ENCODE measurements at places on chromosomes 2 and 18.

- DNase-seq: peak; percentile 94
Observed at GRCh38 chr2:18630941-18631340, 41.6 kb upstream of the NT5C1B start.

DNA sequence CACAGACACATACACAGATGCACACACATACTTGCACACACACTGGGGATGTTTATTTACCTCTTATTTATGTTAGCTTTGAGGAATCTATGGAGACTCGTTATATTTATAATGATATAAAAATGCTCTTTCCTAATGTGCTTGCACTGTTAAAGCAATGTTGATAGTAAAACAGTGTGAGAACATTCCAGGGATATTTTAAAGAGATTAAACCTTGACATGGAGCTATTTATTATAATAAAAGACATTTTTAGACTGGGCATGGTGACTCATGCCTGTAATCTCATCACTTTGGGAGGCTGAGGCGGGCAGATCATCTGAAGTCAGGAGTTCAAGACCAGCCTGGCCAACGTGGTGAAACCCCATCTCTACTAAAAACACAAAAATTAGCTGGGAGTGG is 557.3 kb upstream of the ZNF804A start:
- no peak for DNase-seq

GRCh38 chr2:214492152-214492551 is 81.3 kb downstream of the VWC2L start:
- peak; percentile 91 for DNase-seq

DNA sequence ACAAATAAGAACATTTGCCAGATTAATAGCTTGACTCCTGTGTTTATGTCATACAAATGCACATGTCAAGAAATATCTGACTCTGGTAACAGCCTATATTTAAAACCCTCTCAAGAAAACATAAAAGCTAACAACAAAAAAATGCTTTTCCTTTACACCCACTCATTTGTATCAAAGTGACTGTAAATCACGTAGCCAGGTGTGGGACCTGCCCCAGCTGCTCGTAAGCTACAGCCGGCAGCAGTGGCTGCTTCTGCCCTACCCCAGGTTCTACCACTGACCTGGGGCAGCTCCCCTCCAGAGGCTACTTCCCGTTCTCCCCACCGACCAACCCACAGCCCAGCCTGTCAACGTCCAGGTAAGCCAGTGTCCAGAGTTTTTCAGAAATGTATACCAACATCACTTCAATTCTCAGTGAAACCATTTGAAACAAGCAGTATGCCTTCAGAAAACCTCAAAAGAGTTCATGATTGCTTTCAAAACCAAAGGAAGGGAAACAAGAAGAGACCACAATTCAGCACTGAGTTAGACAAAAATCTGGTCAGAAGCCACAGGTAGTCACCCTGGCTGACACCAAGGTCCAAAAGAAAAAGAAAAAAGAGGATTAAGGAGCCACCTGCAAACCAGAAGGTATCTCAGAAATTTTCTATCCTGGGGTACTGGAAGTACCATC is 40.4 kb downstream of the KIDINS220 start:
- no peak for DNase-seq

- DNase-seq: no peak
Observed at GRCh38 chr2:117888897-117889296, 74.4 kb downstream of the DDX18 start.

- DNase-seq: no peak
Observed at GRCh38 chr2:46448641-46449040, 30.7 kb upstream of the TMEM247 start.

DNA sequence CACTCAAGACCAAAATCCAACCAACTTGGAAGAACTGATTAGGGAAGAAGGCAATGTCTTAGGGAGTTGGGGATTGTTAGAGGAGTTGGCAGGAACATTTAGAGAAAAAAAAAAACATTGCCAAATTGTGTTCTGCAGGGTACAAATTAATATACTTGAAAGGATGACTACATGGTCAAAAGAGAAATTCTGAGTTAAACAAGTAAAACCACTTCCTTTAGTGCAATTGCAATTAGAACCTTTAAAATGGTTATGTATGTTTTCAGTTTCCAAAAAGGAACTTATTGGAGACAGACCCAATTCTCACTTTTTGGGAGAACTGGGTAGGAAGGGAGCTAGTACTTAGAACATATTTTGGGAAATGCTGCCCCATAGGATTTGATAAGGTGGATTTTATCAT is 137.9 kb downstream of the GPD2 start:
- no peak for DNase-seq

- DNase-seq: no peak
Observed at GRCh38 chr2:194700726-194701125, 956.3 kb upstream of the SLC39A10 start.

- no peak for DNase-seq
Observed at GRCh38 chr2:240129311-240129710, 6.8 kb downstream of the COPS9 start.

GRCh38 chr2:70816726-70817125 is 3.7 kb downstream of the CLEC4F start:
- no peak for DNase-seq

GRCh38 chr18:48308755-48309575 is 100.2 kb downstream of the ZBTB7C start:
- DNase-seq: no peak

DNA sequence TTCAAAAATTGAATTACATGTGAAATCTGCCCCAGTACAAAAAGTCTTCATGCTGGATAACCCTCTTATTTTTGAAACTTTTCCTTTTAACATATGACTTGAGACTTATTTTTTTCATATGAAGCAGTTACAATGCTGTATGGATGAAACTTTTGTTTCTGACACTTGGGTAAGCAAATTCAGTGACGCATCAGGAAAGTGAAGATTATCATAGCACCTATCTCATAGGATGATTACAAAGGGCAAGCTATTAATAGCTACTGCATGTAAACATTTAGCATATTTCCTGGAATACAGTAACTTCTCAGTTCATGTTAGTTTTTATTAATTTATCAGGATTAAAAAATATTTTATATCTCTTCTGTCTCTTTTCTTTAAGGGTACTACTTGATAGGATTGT is 1109.2 kb downstream of the LRP1B start:
- DNase-seq: peak; percentile 58

DNA sequence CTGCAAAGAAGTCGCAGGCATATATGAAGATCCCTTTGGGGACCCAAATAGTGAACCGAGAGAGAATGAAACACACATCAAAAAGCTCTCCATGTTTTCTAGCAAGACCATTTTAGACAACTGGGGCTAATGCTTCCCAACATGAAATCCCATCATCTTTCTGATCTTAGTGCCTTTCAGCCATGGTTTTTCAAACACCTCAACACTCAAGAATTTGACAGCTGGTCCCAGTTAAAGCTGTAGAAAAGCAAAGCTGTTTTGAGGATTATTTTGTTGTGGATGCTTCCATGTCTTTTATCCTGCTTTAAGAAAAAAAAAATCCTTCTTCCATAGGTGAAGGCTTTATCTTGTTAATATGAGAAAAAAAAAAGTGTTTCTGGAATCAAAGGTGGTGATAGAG is 259.1 kb downstream of the STK39 start:
- DNase-seq: peak; percentile 34

Data from LHCN-M2 (cell line).